ENCODE measurements at places on chromosomes 5 and 9. TPM values are rescaled to one million over a fixed set of nuclear protein-coding genes. Genes with fewer than 3 reads are reported as not detected.

The NR4A3 gene
- 1.5 TPM for total RNA-seq

DNA sequence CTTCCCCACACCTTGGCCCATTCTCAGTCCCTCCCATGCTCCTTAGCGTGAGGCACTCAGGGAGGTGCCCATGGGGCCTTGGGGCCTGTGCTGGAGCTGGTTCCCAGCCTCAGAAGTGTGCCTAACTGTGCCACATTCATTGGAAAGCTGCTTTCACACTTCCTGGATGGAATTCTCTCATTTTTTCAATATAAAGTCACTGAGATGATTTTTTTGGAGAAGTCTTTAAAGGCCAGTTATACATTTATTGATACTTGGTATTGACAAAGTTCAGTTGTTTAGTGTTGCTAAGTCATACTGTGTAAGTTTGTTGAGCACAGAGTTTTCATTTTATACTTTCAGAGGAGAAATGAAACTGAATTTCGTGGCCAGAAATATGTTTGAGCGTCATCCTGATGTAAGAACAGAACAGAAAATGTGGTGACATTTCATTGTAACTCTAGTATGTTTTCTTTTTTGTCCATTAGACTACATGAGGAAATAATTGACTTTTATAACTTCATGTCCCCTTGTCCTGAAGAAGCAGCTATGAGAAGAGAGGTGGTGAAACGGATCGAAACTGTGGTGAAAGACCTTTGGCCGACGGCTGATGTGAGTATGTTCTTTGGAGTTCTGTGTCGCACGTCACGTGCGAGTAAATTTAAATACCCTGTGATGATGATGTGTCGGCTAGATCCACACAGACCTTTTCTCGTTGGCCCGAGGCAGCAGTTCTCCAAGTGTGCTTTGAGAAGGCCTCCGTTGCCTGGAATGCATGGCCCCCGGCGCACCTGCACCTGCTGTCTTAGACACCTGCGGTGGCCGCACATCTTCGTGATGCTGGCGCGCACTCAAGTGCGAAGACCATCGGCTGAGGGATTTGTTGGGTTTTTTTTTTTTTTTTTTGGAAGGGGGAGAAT is 24.1 kb downstream of the TENT4A start:
- no peak for DNase-seq

DNA sequence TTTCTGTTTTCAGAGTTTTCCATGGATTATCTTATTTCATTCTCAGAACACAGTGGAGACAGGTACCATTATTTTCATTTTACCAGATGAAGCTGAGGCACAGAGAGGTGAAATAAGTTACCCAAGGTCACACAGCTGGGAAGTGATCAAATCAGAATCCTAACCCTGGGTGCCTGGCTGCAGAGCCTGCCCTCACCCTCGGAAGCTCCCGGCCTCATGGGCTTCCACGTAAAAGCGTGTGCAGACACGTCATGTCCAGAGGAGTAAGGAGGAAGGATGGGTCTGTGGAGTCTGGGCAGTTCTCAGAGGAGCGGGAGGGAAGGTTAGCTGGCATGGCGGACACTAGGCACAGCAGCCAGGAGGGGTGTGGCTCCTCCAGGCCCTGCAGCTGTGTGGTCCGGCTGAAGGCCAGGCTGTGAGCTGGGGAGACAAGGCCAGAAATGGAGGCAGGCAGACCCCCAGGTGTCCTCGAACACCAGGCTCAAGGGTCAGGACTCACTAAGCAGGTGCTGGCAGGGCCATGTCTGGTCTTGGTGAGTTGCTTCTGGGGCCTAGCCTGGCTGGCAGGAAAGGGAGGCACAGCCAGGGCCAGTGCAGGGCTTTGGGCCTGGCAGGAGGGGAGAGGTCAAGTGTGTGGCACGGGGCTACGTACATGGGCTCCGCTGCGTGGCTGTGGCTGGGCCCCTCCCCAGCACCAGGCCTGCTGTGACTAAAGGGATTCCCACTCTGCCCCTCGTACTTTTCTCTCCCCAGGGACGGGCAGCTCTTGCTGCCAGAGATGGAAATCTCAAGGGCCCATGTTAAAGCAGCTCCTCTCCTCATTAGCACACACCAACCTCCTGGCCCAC is 5.6 kb downstream of the TBC1D9B start:
- no peak for DNase-seq

DNA sequence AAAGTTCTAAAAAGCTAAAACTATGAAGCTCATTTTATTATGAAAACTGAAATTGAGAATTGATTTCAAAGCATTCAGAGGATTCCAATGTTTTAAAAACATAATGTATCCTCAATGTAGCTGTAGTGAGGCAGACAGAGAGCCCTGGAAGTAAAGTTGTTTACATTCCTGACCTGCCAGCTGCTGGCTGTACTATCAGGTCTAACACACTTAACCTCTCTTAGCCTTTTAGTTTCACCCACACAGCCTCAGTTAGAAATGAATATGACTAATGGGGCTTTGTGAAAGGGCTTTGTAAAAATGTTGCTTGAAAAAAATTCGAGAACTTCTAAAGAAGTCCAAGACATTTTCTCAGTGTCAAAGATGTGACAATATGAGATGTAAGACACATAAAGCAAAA is 122.6 kb downstream of the FBXL17 start:
- no peak for DNase-seq

- DNase-seq, result no peak
These were observed 221.5 kb downstream of the MSX2 start for GRCh38 chr5:174945853-174946252.

DNA sequence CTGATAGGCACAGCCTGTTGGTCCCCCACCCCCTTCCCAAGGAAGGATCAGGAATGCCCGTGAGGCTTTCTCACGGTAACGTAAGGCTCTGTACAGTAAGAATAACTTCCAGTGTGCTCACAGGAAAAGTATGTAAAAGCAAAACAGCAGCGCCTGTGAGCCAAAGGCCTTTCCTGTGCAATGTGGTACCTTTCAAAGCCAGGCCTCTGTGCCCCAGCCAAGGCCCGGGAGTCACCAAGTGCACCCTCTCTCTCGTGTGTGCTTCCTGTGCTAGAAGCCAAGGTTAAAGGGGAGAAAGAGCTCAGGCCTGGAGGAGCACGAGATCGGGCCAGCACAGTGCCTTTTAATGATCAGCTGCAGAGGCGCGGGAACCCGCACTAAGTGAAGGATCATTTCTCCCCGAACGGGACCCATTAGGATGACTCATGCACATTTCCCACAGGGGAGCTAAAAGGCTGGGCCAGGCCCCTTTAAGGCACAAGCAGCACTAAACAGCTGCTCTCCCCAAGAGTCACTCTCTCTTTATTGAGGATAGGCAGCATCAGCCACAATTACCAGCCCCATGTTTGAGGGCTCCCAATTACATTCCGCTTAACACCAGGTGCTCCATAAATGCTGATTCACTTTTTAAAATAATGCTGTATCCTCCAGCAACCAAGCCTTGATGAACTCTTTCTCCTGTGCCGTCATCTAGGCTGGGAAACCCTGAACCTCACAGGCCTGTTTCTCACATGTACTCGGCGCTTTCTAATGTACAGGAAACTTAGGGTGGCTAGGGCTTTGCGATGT is 42.8 kb downstream of the SHB start:
- peak; percentile 61 for DNase-seq

GRCh38 chr9:114777821-114778609 is 27.8 kb downstream of the TNFSF15 start:
- no peak for DNase-seq

GRCh38 chr9:89721176-89721700 is 116.4 kb downstream of the GADD45G start:
- DNase-seq, result no peak

GRCh38 chr9:19440823-19441580 is 32.2 kb downstream of the ACER2 start:
- DNase-seq, result no peak

The PCSK1 gene
- total RNA-seq, result 0.31 TPM

DNA sequence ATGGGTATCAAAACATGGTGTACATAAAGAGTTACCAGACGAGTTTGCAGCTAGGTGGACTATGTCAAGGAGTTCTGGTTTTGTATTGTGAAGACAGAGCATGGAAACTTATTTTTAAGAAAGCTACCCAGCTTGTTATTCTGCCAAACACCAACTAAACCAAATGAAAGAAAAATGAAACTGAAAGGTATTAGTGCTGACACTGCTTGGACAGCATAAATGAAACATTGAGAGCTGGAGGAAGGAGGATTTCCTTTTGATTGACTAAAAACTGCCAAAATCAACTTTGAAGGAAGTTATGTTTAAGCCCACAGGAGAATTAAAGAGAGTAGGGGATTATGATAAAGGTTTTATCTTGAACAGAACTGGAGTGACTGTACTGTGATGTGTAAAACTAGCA is 766.2 kb downstream of the PTPRD start:
- DNase-seq, result no peak

The CDC20B gene
- not detected for total RNA-seq

The TCOF1 gene
- total RNA-seq, result 13.7 TPM

- no peak for DNase-seq
These were observed 102.8 kb upstream of the CDKN2B start for GRCh38 chr9:22111954-22112247.

The PTPN3 gene
- total RNA-seq, result 62.9 TPM

The ROPN1L gene
- 0.46 TPM for total RNA-seq

The CDH10 gene
- not detected for total RNA-seq

The SH3RF2 gene
- total RNA-seq, result 83.2 TPM

- no peak for DNase-seq
These were observed 118.7 kb upstream of the CD180 start for GRCh38 chr5:67315082-67315989.

DNA sequence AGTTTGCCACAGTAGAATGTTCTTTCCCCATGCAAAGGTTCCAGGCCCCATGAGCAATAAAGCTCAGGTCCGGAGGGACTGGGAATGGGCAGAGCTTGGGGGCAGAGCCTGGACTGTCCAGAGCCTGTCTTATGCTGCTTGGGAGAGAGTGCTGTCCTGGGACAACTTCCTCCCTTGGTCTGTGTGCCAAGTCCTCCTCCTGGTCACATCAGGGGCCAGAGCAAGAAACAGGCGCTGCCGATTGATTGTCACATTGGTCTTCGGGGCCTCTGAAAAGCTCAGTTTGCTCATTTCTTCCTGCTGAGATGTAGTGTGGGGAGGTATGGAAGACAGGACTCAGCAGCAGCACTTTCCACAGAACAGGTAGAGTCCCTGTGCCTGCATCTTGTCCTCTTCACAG is 54.0 kb upstream of the FCN1 start:
- DNase-seq, result no peak

The ITK gene
- total RNA-seq, result 0.30 TPM

The CTXN3 gene
- total RNA-seq, result not detected

The CHSY3 gene
- total RNA-seq, result 2.9 TPM

The ATP10B gene
- total RNA-seq, result 0.27 TPM

The CBY3 gene
- total RNA-seq, result not detected

DNA sequence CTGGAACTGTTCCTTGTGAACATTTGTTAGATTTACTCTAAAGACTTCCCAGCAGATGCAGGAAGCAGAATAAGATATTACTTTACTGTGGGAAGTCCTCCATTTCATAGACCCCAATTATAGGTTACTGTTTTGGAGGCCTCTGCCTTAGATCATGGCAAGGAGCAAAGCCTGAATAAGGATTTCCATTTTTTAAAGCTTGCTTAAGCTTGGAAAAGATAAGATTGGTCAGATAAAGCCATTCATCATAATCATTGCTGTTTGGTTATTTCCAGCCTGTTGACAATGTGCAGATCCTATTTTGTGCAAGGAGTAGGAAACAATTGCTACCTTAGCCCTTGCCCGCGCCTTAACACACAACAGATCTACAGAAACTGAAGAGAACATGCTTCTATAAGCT is 129.5 kb upstream of the ITGA1 start:
- DNase-seq, result no peak

DNA sequence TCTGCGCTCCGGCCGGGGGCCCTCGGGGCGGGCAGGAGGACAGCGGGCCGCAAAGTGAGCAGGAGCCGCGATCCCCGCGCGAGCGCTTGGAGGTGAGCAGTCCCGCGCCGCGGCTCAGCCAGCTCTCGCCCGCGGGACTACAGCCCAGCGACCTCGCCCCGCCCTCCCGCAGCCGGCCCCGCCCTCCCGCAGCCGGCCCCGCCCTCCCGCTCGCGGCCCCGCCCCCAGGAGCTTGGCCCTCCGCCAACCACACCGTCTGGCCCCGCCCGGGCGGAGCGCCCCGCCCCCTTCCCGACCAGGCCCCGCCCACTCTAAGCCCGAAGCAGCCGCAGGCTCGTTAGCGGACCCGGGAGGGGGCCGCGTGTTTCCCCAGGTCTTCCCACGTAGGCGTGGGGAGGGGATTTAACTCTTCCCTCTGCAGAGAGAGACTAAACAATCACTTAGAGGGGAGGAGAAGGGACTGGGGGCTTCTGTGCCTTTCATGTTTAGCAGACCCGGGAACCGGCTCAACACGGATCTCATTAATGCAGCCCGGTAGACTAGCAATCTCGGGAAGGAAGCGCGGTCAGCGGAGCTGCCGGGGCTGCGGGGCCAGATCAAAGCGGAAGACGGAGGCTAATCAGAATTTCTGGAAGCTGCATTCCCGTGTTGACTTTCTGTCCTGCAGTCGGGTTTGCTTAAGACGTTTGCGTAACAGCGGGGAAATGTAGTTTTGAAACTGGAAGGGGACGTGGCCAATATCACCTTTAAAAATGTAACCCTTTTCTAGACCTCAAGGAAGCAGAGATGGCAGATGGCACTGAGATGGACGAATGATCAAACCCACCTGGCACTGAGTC is at the start of gene MYO10:
MYO10 (minus strand) TSS at position 139 of the 839 bp plus-strand sequence. CDS start 480 bp downstream, outside the sequence.
- DNase-seq, result peak; percentile 73

DNA sequence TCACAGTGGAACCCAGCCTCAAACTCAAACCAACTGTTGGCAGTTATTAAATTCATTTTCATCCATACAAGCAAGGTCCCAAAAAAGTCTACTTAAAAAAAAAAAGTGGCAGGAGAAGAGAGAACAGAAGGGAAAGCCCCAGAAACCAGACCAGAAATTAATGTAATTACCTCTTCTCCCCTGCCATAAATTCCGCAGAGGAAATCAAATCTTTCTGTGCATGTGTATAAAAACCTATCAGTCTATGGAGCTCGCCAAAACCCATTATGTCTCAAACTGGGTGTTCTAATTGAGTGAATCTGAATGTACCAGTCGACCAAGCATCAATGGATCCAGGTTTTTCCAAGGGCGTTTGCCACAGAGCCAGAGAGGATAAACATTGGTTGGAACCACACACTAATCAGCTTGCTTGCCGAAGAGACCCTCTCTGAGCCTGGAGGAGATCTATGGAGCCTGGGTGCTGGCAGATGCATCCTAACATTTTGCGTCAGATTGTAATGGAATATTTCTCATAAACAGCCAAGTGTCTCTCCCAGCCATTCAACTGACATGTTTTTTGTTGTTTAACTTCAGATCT is 7.9 kb upstream of the HAND1 start:
- no peak for DNase-seq

DNA sequence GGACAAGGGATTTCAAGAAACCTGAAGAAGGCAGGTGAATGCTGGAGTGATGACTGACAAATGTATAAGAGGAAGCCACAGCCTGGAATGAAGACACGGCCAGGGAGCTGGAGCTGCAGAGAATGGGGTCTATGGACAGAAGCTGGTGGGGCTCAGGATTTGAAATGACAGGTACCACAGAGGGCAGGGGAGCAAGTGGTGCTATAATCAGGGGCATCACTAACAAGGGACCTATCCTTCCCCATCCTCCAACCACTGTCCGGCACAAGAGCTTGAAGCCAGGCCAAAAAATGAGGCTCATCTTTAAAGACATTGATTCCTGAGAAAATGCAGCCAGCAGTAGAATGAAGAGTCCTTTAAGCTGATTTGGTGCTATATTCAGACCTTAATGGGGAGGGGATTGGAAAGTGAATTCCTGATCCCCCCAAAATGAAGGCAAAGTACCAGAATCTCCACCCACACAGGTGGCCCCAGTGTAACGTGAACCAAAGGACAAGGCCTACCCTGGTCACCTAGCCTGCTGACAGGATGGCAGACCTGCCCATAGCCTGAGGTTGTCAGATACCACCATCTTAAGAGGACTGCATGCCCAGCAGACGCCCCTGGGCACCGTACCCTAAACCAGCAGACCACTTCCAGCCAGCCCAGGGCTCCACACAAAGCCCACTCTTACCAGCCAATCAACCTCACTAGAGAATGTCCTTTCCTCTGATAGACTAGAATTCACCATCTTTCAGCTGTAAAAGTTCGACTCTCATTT is 109.2 kb downstream of the SAXO1 start:
- DNase-seq, result no peak
